ENCODE measurements at places on chromosomes 6 and 20.

DNA sequence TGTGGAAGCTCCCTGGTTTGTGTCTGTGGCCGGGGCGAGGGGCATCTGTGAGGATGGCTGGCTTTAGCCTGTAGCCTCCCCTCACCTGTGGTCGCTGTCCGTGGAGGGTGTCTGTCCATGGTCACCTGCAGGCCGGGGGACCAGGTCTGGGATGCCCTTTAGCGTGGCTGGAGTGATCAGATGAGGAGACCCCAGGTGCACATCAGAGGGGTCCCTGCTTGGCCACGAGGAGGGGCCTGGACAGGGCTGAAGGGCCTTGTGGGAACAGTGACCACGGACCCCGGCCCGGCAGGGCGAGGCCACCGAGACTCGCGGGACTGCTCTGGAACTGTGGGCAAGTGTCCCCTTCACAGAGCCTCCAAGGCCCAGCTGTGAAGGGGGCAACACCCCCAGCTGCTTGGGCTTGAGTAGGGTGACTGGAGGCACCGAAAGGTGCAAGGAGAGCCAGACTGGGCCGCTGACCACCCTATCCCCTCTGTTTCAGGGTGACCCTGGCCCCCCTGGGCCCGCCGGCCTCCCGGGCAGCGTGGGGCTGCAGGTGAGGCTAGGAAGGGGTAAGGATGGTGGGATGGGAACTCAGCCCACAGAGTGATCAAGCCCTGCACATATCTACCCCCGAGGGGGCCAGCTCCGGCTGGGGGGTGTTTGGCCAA lies 8.6 kb downstream of the COL9A3 start:
- no peak for DNase-seq

GRCh38 chr6:125749865-125750691 lies 646 bp downstream of the HEY2 start:
- peak; percentile 12 for DNase-seq

GRCh38 chr20:45322952-45323383 lies 14.9 kb upstream of the MATN4 start:
- peak; percentile 22 for DNase-seq

DNA sequence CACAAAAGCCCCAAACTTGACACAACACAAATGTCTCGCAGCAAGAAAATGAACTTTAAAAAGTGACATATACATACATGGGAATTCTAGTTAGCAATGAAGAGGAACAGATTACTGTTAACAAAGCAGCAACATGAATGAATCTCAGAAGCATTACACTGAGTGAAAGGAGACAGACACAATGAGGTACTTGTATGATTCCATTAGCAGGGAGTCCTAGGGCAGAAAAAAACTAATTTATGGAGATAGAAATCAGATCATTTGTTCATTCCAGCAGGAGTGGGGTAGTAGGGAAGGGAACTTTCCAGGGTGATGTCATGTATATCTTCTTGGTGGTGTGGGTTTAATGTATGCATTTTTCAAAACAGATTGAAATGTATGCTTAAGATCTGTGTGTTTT lies 524.4 kb downstream of the KIF16B start:
- DNase-seq, result no peak

DNA sequence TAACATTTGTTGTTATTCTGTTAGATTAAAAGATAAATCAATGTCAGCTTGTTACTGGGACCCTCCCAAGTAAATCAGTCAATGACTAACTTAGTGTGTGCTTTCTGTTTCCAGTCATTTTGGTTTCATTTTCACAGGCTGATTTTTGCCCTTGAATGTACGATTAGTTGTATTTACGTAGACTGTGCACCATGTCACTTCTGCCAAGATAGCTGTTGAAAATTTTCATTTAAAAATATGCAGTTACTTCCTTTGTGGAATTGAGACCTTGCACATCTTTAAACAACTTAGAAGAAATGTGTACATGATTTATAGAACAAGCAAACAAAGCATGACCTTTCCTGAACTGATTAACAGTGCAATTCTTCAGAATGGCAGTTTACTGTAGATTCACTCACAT lies 944.8 kb upstream of the CITED2 start:
- DNase-seq, result no peak

DNA sequence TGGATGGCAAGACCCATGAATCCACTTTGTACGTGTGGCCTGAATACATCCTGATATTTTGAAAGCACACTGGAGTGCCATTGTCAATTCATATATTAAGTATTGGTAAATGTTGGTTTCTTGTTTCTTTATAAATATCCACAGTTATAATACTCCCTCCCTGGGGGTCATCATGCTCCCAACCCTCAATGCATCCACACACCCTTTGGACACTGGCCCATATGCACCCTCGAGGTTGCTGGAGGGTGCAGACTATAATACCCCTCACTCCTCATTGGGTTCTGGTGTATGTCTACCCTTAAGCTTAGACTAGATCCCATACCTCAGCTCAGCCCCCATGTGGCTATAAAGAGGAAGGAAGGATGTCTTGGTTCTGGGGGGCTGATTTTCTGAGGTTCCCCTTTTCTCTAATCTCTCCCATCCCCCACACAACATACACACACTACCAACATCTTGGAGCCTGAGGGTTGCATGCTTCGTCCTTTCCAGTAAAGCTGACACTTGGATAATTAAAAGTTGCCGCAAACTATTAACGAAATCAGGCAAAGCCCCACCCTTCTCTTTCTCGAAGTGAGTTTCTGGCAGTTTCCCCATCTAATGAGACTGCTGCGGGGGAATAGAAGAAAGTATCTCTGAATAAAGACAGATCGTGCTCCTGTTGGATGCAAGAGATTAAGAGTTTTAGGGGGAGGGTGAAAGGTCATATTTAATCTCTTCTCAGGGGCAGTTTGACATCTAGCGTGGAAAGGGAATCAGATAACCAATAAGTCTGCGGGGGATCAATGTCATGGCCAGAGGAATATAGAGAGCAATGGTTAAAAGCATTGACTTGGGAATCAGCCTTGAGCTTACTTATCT lies 7.4 kb downstream of the PIM1 start:
- peak; percentile 44 for DNase-seq

DNA sequence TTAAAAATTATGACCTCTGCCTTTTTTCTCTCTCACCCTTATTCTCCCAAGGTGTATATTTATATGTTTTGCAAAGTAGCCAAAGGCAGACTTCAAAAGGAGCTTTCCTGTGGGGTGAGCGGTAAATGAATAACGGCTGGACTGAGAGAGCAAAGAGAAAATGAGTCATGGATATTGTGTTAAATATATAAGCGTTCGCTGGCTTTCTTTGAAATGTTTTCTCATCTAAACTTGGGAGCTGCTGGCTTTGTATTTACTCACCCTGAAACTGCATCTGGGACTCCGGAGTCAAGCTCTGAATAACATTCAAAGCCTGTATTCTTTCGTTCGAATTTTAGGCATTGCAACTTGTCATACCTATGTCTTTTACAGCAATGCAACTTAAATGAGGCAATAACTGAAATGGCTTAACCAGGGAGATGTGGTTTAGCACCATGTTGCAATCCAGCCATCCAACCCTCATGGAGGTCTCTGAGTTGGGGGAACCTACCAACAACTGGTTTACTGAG lies 32.0 kb downstream of the ATXN1 start:
- no peak for DNase-seq

GRCh38 chr6:56445818-56446217 lies 196.9 kb downstream of the DST start:
- no peak for DNase-seq
